NCI-H1930 (cell line): ENCODE measurements at places on chromosomes 4 and X.

GRCh38 chr4:61614231-61614630 is 414.1 kb downstream of the ADGRL3 start:
- no peak for DNase-seq

GRCh38 chr4:83830138-83830888 is 294.4 kb downstream of the GPAT3 start:
- peak; percentile 8 for DNase-seq

GRCh38 chr4:137644201-137644600 is 111.9 kb upstream of the PCDH18 start:
- DNase-seq = no peak

DNA sequence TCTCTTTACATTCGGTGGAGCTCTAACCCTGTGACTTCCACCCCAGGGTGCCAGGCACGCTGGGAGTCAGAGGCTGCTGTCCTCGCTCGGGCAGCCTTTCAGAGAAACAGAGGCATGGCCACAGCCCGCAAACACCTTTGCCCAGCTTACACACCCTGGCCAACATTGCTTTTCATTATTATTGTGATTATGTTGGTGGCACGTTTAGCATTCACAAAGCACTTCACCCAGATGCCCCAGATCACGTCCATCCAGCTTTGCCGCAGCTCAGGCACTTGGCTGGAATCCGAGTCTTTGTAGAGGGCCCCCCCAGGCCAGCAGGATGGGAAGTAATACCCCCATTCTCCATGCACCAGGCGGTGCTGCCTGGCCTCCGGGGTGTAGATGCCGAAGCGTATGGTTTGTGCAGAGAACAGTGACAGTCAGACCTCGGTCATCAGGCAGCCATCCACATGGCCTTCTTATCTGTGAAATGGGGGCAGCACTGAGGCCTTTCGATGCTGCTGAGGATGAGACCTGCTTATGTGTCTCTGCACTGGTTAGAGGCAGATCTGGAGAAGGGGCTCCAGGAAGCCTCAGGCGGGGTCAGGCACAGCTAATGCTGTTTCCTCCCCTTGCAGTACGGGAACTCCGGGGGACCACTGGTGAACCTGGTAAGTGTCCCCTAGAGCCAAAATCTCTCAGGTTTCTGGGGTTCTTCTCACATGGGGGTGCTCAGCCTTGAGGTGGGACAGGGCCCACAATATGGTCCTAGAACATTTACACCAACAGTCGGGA is 22.3 kb downstream of the HTRA3 start:
- no peak for DNase-seq

DNA sequence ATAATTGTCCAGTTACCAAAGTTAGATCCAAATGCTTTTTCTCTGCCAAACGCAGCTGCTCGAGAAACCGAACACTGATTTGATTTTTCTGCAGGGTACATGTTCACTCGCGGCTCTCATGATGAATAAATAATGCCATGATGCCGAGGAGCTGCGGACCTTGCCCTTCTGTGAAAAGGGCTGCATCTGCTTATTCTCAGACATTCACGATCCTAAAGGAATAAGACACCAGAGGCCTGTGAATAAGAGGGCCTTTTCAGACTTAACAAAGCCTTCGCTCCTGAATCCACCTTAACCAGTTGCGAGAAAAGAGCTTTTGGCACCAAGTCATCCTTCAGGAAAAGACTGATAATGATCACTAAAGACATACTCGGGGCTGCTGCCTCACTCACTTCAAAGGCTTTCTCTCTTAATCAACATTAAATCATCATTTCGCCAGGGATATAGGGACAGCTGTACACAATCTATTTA is 147.5 kb downstream of the FBXO8 start:
- no peak for DNase-seq

DNA sequence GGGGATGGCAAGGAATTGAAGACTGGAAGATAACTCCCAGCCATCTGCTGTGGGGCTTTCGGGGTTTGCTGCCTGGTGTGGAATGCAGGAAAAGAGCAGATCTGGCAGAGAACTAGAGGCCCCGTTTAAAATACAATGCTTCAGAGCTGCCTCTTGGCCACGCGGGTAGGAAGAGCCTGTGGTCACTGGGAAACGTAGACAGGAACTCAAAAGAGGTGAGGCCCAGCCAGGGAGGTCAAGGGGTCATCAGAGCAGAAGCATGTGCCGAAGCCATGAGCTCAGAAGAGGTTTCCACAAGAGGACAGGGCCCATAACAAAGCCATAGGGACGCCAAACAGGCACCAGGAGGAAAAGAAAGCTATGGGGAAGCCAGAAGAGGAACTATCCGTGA is 14.5 kb upstream of the STS start:
- DNase-seq = no peak

DNA sequence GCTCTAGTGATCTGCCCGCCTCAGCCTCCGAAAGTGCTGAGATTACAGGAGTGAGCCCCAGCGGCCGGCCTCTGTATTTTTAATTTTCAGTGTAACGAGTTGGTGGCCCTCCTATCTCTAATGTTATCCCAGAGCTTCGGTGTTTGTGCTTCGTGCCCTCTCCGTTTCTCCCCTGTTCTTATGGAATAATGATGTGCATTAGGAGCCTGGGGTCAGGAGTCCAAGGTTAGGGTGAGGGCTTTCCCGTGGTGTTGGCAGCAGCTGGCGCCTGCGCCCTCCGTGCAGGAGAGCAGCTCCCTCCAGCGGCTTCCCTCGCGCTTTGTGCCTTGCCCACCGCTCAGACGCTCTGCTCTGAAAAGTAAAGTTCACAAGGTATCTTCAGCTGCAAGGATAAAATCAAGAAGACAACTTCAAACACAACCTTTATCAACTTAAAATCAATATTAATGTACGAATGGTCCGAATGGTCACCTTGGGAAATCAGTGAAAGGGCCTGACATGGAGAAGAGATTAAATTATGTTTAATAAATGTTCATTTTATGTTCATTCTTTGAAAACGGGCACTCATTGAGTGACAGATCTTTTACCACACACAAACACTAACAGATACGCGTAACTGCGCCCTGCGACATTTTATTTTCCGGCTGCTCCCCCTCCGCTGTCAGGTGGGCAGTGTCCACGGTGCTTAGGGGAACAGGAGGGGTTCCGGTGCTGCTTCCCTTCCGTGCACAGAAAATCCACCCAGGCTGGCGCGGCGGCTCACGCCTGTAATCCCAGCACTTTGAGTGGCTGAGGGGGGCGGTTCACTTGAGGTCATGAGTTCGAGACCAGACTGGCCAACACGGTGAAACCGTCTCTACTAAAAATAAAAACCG is 62.4 kb downstream of the TRAPPC11 start:
- DNase-seq = no peak

- no peak for DNase-seq
Measured at GRCh38 chr4:61004651-61005170, 195.4 kb upstream of the ADGRL3 start.

- no peak for DNase-seq
Measured at GRCh38 chr4:187436251-187436650, 559.3 kb upstream of the ZFP42 start.

- no peak for DNase-seq
Measured at GRCh38 chrX:153921070-153921469, 5.0 kb downstream of the ARHGAP4 start.

DNA sequence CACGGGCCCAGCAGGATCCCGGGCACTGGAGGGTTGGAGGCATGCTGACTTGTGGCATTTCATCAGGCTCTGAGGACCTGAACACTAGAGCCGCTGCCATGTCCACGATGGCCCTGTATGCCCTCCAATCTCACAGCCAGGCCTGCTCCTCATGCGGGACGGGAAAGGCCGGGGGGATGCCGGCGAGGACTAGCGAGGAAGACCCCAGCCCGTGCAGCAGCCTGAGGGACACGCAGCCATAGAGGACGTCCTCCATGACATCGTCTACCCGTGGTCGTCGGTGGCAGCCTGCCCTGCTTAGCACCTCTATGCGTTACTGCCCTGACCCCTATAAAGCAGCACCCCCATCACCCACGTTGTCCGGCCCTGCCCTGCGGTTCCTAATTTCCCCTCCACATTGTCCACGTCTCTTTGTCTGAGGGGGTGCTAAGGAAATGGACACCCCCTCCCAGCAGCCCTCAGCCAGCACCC is 32.6 kb downstream of the HMX1 start:
- DNase-seq = no peak

DNA sequence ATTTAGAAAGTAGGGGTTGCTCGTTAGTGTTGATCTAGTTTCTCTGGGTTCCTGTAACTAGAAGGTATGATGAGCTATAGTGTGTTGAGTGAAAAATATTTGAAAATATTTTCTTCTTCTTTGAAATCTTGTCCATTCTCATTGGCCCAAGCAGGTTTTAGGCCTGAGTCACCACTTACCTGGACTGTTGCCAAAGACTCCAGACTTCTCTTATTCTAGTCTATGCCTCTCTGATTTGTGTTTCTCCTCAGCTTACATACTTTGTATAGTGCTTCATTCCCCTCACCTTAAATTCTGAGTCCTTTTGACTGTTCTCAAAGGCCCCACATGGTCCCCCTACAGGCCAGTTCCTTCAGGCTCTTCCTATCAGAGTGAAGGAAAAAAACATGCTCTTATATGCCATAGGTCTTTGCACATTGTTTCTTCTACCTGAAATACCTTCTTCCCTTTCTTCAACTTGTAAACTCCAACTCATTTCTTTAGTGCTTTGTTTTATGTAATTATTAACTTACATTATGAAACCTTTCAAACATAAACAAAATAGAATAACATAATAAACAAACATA is 258.2 kb downstream of the PPP1R2C start:
- DNase-seq = no peak

DNA sequence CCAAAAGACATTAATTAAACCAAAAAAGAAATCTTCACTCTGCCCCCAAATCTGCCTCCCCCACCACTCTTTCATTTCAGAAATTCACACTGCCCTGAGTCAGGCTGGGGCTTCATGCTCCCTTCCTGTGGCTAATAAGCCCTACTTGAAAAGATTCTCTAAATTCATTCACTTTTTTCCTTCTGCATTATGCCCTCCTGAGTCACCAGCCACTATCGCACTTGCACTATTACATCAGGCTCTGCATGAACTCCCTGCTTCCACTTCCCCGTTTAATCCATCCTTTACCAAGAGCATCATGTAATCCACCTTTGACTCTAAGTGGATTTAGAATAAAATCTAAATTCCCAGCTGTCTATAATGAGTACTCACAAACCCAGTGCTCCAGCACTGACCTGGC is 295.4 kb upstream of the KLF3 start:
- no peak for DNase-seq

DNA sequence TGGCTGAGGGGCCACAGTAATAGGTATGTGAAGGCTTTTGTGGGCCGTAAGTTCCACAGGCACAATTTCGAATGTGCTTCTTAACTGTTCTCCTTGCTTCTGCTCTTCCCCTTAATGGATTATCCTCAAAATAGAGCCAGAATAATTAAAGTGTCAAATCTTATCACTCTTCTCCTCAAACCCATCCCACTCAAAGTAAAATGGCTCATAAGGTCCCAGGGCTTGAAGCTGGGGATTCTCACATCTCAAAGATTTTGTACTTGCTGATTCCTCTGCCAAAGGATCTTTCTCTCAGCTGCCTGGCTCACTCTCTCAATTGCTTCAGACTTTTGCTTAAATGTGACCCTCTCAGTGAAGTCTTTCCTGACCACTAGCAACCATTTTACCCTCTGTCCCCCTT is 16.6 kb downstream of the ADAMTS3 start:
- no peak for DNase-seq

- DNase-seq = peak; percentile 20
Measured at GRCh38 chrX:33989936-33990335, 142.2 kb downstream of the FAM47A start.

DNA sequence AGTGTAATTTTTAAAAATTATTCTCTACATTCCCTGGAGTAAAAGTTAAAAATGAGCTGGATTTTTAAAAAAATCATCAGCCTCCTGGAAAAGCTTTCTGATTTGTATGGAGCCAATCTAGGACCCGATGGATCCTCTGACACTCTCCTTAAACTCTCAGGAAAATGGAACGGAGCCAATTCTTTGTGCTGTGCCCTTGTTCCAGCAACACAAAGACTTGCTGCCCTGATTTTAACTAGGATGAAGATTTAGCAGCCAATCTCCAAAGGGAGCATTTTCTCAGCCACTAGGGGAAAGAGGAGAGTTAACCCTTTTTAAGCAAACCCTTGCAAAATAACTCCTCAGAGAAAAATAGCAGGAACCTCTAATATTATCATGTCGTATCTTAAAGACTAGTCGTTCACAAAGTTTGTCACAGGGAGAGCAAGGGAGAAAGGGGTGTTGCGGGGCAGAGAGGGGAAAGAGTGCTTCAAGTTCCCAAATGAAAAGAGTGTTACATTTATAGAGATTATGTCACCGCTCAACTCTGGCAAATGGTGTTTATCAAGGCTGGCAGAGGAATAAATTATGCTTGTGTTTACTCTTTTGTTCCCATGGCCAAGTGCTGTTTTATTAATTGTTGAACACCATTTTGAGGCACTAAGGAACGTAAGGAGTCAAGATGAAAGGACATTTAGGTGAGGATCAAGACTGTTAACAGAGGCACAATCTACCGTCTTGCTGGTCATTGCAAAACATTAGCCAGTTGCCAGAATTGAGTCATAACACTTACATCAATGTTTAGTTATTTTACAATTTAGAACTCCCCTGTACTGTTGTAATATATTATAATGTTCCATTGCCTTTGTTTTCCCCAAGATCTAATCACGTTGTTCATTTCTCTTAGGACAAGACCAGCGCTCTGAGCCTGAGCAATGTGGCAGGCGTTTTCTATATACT is 250.7 kb downstream of the THOC2 start:
- DNase-seq = no peak

GRCh38 chr4:167383291-167383690 is 149.0 kb upstream of the SPOCK3 start:
- DNase-seq = no peak

DNA sequence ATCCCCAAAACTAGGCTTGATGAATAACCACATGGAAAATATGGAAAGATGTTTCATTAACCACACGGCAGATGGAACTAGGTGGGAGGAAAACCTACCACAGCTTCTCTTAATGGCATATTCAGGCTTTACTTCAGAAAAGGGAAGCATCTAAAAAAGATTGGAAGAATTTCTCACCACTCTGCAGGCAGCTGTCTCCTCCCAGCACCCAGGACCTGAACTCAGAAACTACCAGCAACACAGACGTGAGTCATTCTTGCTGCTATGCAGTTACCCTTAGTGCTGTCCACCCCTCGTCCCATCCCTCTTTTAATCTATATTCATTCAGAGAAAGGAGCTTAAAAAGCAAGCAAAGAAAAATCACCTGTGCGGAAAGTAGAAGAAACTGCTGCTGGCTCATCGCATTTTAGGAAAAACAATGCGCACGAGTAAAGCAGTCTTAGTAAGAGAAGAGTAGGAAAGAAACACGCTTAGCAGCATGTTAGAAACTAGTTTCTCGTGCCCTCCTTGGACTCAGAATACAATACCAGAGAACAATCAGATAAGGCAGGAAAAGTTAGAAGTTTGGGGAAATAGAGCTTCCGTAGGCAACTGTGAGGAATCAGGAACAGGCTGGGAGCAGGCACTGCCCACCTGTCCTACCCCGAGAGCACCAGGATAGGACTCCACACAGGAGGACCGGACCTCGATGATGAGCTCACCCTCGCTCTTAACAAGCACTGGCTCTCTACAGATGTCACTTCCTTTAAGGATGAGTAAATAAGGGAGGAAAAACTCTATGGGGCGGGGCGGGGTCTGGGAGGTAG is 48.1 kb upstream of the ENPP6 start:
- no peak for DNase-seq
